ENCODE measurements at places on chromosomes 1 and 21.

GRCh38 chr1:175146529-175147213 is 45.9 kb downstream of the KIAA0040 start:
- peak; percentile 79 for DNase-seq

DNA sequence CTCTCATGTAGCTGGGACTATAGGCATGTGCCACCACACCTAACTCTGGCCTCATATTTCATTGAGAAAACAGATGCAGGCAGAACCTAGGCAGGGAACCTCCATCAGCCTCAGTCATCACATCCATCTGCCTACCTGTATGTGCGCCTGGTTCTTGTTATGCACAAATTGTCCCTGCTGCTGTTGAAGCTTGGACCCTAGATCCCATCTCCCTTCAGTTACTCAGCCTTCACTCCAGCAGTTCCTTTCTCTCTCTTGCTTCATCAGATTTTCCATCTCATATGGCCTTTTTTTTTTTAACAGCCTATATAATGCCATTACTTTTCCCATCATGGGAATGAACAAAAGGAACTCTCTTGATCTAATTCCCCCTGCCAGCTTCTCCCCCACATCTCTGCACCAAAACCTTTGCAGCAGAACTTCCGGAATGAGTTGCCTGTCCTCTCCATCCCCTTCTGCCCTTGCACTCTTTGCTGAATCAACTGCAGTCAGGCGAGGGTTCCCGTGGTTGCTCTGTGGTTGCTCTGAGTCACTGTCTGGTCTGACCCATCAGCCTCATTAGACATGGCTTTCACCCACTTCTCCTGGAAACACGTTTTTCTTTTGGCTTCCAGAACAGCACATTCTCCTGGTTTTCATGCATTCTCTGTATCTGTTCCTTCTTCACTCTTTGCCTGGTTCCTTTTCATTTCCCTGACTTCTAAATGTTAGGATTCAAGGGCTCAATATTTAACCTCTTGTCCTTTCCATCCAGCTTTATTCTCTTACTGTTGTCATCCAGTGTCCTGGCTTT is 41.5 kb downstream of the UBE4B start:
- peak; percentile 80 for DNase-seq

DNA sequence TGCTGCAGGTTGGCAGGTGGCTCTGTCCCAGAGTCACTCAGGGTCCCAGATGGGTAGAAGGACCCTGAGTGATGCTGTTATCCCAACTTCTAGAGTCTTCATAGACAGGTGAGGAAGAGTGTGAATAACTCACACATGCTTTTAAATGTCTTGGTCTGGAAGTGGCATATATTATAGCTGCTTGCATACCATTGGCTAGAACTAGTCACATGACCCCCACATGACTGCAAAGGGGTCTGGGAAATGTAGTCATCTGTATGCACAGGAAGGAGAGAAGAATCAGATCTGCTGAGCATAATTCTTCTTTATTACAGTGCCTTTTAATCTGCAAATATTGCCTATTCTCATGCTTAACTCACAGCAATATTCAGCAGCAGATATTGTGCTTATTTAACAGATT is 28.2 kb upstream of the KLHDC7A start:
- no peak for DNase-seq

- DNase-seq: no peak
Observed at GRCh38 chr1:95951371-95952102, 717.5 kb downstream of the RWDD3 start.

GRCh38 chr1:230103306-230104173 is 36.5 kb downstream of the GALNT2 start:
- no peak for DNase-seq

DNA sequence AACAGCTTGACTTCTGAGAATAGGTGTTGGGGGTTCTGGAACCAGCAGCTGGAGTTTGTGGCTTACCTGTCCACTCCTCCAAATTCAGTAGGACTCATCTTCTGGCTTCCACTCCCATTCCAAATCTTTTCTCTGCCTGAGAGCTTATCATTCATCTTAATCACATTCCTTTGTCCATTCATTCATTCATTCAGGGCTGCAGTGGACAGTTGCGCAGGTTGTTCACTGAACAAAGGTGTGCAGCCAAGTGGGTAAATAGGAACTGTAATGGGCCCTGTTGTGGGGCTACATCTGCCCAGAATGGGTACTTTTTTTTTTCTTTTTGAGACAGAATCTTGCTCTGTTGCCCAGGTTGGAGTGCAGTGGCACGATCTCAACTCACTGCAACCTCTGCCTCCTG is 3.4 kb upstream of the HSPG2 start:
- no peak for DNase-seq

- no peak for DNase-seq
Observed at GRCh38 chr1:235008239-235008638, 120.4 kb downstream of the TOMM20 start.

DNA sequence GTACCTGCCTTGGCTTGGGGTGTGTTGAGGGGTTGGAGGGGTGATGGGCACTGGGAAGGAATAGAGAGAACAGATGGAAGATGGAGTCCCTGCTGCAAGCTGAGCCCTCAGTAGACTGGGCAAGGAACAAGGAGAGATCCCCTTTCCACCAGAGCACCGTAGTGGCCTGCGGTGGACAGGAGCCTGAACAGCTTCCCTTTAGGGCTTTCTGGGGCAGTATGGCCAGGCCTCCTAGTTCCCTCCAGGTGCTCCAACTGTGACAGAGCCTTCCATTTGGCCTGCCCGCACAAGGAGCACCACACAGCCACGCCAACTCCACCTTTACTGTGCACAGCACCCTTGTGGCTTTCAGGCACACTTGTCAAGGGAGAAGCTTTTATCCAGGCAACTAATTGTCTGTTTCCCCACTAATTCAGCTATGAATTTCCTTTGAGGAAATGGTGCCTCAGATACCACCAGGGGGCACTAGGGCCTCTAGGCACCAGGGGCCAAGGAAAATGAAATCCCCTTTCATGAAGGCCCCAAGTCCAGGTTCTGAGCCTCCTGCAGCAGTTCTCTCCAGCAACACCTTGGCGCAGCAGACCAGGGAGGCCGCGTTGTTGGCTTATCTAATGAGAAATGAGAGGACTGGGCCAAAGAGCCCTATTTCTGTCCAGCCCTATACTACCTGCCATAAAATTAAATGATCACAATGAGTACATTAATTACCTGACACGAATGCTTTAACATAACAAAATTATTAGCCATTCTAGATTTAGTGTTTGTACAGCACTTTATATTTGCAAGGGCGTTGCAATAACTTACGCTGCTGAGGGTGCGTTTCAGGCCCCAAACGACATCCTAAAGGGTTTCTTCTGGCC is 23.1 kb upstream of the ERI3 start:
- peak; percentile 49 for DNase-seq

DNA sequence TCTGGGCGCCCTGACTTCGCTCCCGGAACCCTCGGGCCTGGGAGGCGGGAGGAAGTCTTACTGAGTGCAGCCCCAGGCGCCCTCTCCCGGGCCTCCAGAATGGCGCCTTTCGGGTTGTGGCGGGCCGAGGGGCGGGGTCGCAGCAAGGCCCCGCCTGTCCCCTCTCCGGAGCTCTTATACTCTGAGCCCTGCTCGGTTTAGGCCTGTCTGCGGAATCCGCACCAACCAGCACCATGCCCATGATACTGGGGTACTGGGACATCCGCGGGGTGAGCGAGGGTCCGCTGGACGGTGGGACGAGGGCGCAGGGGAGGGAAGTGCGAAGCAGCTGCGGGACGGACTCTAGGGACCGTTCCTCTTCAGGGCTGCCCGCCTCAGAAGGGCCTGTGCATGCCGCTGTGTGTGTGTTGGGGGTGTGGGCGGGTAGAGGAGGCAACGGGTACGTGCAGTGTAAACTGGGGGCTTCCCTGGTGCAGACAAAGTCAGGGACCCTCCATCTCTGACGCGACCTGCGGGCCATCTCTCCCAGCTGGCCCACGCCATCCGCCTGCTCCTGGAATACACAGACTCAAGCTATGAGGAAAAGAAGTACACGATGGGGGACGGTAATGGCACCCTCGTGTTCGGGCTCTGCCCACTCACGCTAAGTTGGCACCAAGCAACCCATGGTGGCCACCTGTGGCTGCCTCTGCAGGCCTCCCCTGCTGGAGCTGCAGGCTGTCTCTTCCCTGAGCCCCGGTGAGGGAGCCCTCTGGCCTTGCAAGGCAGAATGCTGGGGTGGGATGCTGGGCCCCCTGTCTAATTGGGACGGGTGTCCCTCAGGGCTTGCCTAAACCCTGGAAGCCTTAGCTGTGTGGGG is at the start of gene GSTM1:
TSS of gene GSTM1 (plus strand) at position 177 of the 859 bp plus-strand sequence. CDS start at position 234, 57 bp downstream.
- DNase-seq: peak; percentile 87

GRCh38 chr1:94852788-94853187 is 32.6 kb downstream of the SLC44A3 start:
- DNase-seq: no peak

DNA sequence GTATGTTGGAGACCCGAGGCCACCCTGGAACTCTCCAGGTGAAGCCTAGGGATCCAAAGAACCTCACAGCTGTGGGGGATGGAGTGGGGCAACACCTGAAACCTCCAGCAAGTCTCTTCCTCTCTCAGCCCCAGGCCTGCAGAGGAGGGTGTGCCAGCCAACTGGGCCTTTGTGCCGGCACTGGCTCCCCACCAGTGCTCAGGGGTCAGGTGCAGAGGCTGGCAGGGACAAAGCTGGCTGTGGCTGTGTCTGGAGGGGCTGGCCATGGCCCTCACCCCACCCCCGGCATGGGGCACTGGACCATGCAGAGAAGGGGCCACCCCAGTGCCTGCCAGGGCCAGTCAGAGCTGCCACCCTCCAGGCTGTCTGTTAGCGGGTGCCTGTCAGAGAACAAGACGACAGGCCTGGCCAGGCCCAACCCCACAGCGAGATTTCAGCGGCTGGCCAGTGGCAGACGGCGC is 3.9 kb downstream of the COL18A1 start:
- DNase-seq: no peak

DNA sequence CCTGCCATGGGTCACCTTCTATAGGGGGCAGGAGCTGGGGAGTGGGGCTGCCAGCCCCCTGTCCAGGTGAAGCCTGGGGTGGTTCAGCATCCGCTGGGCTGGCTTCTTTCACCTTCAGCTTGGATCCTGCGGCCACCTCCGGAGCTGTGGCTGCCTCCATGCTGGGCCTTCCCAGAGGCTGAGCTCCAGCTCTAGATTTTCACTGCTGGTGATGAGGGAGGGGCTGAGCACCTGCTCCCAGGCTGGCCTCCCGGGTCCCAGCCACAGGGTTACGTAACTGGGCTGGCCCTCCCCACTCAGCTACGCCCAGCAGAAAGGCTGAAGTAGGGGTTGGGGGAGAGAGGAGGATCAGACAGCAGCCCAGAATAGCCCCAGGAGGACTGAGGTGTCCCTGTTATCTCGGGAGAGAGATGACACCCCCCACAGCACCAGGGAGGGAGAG is at the start of gene MYBPHL:
TSS of gene MYBPHL (minus strand) at position 180 of the 442 bp plus-strand sequence. CDS start at position 160, 20 bp downstream.
- DNase-seq: no peak

GRCh38 chr1:116887212-116887611 is 22.5 kb upstream of the PTGFRN start:
- DNase-seq: no peak

DNA sequence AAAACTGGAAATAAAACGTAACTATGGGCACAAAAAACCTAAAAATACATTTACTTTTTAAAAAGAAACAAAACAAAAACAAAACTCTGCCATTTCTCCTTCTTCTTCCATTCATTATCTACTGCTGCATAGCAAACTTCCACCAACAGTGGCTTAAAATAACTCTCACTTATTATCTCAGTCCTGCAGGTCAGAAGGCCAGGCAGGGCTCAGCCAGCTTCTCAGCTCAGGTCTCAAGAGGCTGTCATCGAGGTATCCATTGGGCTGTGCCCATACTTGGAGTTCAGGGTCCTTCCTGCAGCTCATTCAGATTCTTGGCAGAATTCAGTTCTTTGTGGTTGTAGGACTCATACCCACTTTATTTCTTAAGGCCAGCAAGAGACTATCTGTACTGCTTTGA is 352.7 kb upstream of the PLD5 start:
- no peak for DNase-seq

DNA sequence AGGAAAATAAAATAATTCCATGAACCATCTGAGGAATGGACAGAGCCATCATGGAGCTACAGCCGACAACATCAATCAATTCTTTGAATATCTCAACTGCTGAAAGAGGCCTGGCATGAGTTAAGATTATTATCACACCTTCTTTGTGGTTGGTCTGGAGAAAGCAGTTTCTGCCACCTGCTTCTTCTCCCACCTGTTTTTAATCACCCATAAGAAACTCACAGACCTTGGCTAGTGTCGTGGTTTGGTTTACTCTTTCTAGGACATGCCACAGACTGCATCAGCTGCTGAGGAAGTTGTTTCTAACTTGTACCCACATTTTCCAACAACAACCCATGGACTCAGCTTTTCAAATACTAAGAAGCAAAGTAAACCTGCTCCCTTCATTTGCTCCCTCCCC is 65.6 kb downstream of the NTPCR start:
- no peak for DNase-seq

DNA sequence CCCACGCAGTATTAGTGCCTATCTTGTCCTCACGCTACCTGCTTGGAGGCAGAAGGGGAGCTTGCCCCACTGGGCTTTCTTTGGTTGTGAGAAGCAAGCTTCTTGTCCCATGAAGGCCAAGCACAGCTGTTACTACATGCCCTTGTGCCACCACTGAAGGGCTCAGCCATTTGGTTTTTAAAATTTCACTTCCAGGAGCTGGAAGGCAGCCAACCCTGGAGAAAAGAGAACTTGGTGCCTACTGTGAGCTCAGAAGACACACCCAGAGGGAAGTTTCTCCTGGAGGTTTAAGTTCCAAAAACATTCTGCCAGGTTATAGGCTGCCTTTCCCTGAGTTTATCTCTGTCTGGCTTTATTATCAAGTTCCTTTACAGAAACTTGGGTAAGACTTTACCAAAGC is 187.4 kb downstream of the SLC35F3 start:
- no peak for DNase-seq

DNA sequence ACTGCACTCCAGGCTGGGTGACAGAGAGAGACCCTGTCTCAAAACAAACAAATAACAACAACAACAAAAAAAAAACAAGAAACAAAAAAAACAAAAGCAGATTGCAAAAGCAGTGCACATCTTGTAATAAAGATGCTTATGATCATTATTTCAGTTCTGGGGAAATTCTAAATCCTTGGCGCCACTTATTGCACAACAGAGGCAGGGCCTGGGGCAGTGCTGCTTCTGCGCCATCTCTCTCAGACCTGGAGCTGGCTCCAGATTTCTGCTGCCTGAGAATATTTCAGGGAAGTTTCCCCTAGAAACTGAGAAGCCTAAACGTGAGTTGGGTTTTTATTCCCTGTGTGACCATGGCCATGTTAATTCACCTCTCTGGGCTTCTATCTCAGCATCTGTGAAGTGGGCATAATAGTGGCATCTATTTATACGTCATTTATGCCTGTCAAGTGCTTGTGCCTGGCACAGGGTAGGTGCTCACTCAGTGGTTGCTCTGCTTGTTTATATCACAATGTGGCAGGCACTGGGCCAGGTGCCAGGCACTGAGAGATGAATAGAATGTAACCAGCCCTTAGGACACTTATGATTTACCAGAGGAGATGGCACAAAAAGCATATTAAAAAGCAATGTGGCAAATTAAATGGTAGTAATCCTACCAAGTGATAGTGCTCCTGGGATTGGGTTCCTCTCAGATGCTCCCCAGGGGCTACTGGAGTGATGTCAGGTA is 67.9 kb downstream of the MDM4 start:
- DNase-seq: no peak

- no peak for DNase-seq
Observed at GRCh38 chr21:42664614-42665013, 11.2 kb downstream of the PDE9A start.

- DNase-seq: no peak
Observed at GRCh38 chr1:82030830-82031229, 230.1 kb downstream of the ADGRL2 start.
